ENCODE measurements at places on chromosomes 7 and 10. TPM values are rescaled to one million over a fixed set of nuclear protein-coding genes. Genes with fewer than 3 reads are reported as not detected.

PAXIP1 gene
- 13.0 TPM for total RNA-seq

HGF gene
- 35.7 TPM for total RNA-seq

LMOD2 gene
- total RNA-seq: not detected

FAM170B gene
- total RNA-seq: not detected

Measured in thoracic aorta (tissue), 2 donors.